Breast epithelium (tissue), 4 donors: ENCODE measurements at places on chromosomes 5 and 9. TPM values are rescaled to one million over a fixed set of nuclear protein-coding genes. Genes with fewer than 3 reads are reported as not detected.

DNA sequence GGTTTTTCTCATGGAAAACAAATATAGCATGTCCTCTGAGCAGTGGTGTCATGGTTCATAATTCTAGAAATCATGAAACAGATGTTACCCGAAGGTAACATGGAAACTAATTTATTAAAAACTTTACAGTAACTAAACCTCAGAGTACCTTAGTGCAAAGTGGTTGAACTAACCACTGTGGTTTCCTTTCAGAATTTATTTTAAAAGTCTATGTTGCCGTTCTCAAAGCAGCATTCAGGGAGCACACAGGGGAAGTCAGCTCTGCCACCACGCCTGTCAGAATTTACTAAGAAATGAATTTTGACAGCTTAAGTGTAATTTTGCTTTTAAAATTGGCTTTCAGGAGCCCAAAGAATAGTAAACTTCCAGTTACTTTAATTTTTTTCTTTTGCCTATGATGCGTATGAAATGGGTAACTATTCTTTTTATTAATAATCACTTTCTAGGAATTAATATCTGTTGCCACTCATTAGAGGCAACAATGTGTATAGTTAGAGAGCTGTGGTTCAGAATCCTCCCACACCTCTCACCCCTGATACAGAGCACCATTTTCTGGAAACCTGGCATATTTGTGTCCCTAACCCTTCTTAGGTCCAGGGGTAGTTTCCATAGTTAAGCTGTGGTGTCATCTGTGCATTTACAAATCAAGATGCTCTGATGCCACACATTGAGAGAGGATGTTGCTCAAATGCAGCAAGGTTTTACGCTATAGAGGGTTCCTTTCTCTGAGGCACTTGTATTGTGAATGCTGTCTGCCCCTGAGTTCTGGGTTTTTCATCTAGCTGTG is 202.6 kb downstream of the ZSWIM6 start:
- DNase-seq, result no peak
- H3K4me1 ChIP-seq, result no peaks in the 10 kb centered on the region
- H3K4me3 ChIP-seq, result no peak overlapping the region
- no peaks in the 10 kb centered on the region for H3K27me3 ChIP-seq
- no peak overlapping the region for H3K27ac ChIP-seq
- no peaks in the 10 kb centered on the region for H3K36me3 ChIP-seq

DNA sequence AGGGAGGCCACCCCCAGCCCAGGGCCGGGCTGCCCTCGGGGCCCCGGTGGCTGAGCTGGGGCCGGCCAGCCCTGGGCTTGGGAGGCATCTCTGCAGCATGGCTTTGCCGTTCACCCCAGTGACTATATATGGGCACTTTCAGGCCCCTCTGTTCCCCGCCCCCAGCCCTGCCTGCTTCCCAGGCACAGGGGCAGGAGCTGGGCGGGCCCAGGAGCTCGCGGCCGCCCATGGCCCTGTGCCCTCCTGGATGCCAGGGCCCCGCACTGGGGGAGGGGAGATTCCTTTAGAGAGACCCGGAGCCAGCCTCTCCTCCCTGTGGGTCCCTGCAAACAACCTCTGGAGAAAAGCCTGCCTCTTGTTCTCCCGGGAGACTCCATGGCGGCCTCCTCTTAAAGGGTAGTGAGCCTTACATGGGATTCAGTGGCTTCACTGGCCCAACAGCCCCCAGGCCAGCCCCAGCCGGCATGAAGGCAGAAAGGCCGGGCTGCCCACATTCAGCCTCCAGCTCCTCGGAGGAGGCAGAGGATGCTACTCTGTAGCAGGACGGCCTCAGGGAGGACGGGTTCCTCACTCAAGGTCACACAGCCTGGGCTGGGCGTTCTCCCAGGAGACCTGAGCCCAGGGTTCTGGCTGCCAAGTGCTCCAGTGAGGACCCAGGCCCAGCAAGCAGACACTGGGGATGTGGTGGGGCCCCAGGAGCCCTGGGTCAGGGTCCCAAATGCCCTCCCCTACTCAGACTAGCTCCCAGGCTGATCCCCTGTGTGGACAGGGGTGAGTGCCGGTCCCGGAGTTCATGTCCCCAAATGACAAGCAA is 4.1 kb downstream of the NACC2 start:
- H3K27me3 ChIP-seq, result no peaks in the 10 kb centered on the region
- H3K27ac ChIP-seq, result peak overlapping the region; percentile 61
- H3K4me1 ChIP-seq, result peaks cover 4% of the 10 kb centered on the region
- peak; percentile 48 for DNase-seq

DNA sequence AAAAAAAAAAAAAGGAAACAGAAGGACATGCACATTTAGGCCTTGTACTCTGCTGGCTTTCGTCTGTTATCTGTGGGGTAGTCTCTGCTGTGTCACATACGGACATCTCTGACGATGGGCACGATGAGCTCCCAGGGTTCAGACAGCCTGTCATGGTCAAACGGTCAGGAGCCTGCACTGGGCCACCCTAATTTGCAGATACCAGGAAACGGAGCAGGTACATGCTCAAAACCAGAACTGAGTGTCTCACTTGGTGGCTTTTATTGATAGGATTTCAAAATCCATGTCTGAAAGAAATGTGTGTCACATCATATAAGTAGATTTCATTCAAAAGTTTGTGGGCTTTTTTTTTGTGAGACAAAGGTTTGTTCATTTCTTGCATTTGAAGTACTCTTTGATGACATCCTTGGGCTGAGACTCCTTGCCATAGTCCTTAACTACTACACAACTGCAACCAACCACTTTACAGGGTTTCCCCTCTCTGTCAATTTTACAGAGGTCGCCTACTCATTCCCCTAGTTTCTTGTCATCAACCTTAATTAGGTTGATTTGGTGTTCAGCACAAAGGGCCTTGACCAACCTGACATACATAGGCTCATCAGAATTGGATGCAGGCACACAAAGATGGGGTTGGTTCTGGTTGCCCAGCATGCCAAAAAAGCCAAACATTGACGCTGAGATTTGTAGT is 9.0 kb downstream of the CKMT2 start:
- H3K4me3 ChIP-seq, result no peak overlapping the region
- no peaks in the 10 kb centered on the region for H3K36me3 ChIP-seq
- no peak overlapping the region for H3K27ac ChIP-seq

- no peaks in the 10 kb centered on the region for H3K36me3 ChIP-seq
- no peak overlapping the region for H3K4me3 ChIP-seq
- no peak for DNase-seq
- no peaks in the 10 kb centered on the region for H3K27me3 ChIP-seq
Observed at GRCh38 chr9:117028103-117028858, 341.2 kb downstream of the TRIM32 start.

DNA sequence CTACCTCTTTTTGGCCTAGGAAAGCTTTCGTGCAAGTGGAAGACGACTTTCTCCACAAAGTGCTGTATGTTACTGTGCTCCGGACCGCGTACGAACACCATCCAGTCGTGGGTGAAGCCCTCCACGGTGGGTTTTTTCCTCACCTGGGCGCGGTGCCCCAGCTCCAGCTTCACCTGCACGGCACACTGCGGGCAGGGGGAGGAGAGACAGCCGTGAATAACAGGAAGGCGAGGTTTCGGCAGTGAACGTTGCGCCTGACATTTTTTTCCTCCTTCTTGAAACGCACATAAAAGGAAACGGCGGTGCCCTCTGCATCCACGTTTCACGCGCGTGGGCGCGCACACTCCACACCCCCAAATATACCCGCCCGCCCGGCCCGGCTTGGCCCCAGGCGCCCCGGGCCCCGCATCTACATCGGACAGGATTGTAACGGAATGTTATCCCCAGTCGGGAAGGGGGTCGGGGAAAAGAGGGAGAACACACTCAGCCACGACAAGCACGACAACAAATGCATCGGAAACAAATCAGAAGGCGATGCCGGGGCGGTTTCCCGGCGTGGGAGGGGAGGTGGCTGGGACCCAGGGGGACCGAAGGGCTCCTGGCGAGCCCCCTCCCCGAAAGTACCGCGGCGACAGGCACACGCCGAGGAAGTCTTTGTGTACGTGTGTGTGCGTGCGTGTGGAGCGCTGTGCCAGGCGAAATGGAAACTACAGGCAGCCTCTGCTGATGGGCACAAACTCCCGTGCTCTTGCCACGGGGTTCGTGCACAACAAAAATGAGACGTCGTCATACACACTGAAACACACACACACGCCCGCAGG is 1.4 kb downstream of the MLLT3 start:
- H3K27ac ChIP-seq, result peak overlapping the region; percentile 85
- no peaks in the 10 kb centered on the region for H3K27me3 ChIP-seq
- peak overlapping the region; percentile 93 for H3K4me3 ChIP-seq

GRCh38 chr5:136979131-136979530 is 520.0 kb downstream of the SPOCK1 start:
- no peaks in the 10 kb centered on the region for H3K36me3 ChIP-seq
- H3K27me3 ChIP-seq, result no peaks in the 10 kb centered on the region
- no peak overlapping the region for H3K27ac ChIP-seq
- no peak overlapping the region for H3K4me3 ChIP-seq
- no peaks in the 10 kb centered on the region for H3K4me1 ChIP-seq

- no peaks in the 10 kb centered on the region for H3K4me1 ChIP-seq
- H3K27ac ChIP-seq, result no peak overlapping the region
- no peaks in the 10 kb centered on the region for H3K27me3 ChIP-seq
- DNase-seq, result no peak
- H3K4me3 ChIP-seq, result no peak overlapping the region
Observed at GRCh38 chr5:32074401-32074800, 99.7 kb downstream of the GOLPH3 start.

DNA sequence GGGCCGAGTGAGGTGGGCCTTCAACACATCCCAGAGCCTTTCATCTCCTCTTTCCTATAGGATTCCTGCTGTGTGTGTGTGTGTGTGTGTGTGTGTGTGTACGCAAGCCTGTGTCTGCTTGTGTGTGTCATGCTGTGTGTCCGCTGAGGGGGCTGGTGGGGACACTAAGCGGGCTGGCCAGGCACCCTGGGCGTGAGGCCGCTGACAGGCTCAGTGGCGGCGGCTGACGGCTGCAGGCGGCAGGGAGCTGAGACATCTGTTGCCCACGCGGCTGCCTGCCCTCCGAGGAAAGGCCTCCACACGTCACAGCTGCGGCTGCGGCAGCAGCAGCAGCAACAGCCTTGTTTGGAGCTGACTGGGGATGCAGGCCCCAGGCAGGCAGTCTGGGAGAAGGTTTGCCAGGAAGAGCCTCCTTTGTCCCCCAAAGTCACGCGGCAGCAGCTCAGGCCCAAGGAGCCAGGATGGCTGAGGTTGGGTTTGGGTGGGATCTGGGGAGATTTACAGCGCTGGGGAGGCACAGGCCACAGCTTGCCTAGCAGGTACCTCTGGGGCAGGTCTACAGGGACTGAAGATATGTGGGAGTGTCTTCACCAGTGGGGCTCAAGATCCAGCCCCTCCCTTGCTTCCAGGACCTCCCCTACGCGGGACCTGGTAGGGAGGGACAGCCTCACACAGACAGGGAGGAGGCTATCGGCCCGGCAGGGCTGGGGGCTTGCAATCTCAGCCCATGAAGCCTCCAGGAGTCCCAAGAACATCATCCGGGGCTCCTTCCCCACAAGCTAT is 1.8 kb downstream of the PDLIM4 start:
- DNase-seq, result no peak
- peaks cover 43% of the 10 kb centered on the region for H3K4me1 ChIP-seq
- no peaks in the 10 kb centered on the region for H3K27me3 ChIP-seq
- H3K4me3 ChIP-seq, result peak overlapping the region; percentile 63
- H3K36me3 ChIP-seq, result no peaks in the 10 kb centered on the region
- peak overlapping the region; percentile 95 for H3K27ac ChIP-seq

GRCh38 chr9:22622815-22623214 is 176.2 kb downstream of the DMRTA1 start:
- H3K36me3 ChIP-seq, result no peaks in the 10 kb centered on the region
- H3K4me1 ChIP-seq, result no peaks in the 10 kb centered on the region
- no peak overlapping the region for H3K27ac ChIP-seq
- no peaks in the 10 kb centered on the region for H3K27me3 ChIP-seq
- no peak for DNase-seq
- H3K4me3 ChIP-seq, result no peak overlapping the region

DNA sequence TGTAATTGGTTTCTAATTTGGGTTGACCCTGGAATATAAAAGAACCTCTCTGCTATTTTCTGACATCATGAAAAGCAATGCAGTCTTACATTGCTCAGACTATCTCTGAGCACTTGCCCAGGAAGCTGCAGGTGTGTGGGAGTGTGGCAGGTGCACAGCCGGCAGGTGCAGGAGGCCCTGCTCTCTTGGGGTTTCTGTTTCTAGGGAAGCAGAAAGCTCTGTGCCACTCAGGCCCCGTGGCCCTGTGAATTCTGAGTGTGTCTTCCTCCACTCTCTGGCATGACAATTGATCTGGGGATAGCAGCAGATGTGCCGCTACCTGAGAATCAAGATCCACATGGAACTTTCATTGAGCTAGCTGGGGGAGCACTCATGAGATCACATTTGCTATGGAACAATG is 45.7 kb upstream of the IRX2 start:
- H3K4me1 ChIP-seq, result no peaks in the 10 kb centered on the region
- no peaks in the 10 kb centered on the region for H3K27me3 ChIP-seq
- no peaks in the 10 kb centered on the region for H3K36me3 ChIP-seq
- H3K4me3 ChIP-seq, result no peak overlapping the region
- DNase-seq, result no peak
- no peak overlapping the region for H3K27ac ChIP-seq

- no peaks in the 10 kb centered on the region for H3K36me3 ChIP-seq
- H3K4me1 ChIP-seq, result no peaks in the 10 kb centered on the region
- peak overlapping the region; percentile 61 for H3K4me3 ChIP-seq
- DNase-seq, result no peak
Observed at GRCh38 chr5:160188141-160189015, 40.9 kb upstream of the FABP6 start.

DNA sequence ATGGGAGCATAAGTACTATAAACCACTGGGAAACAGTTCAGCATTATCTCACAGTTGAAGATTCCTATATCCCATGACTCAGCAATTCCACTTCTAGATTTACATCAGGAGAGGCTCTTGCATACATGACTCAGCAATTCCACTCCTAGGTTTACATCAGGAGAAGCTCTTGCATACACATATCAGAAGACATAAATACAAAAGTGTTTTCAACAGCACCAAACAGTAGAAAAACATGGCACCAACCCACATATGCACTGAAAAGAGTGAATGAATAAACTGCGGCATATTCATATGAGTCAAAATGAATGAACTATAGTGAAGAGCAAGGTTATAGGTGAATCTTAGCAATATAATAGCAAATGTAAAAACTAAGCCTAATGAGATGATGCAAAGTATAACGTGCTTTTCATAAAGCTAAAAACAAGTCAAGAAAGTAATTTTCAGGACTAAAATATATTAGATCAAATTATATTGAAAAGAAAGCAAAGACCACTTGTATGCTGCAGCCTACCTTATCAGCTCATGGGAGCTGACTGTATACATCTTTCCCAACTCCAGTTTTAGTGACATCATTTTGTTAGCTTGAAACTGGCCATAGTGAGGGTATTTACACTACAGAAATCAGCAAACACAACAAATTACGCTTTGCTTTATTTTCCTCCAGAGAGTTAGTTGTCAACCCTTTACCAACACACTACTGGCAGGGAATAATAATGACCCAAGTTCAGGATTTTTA is 95.8 kb downstream of the ANKRD18B start:
- H3K4me3 ChIP-seq, result no peak overlapping the region
- H3K27me3 ChIP-seq, result no peaks in the 10 kb centered on the region
- no peak overlapping the region for H3K27ac ChIP-seq
- H3K36me3 ChIP-seq, result no peaks in the 10 kb centered on the region
- no peak for DNase-seq

EIF4E1B gene
- 1.6 TPM for total RNA-seq

SPINK4 gene
- not detected for total RNA-seq

AJM1 gene
- total RNA-seq, result 1.1 TPM

LMNB1 gene
- total RNA-seq, result 5.2 TPM

SLC6A19 gene
- not detected for total RNA-seq
